Heart left ventricle (tissue), 16 donors: ENCODE measurements at places on chromosomes 5 and 9.

DNA sequence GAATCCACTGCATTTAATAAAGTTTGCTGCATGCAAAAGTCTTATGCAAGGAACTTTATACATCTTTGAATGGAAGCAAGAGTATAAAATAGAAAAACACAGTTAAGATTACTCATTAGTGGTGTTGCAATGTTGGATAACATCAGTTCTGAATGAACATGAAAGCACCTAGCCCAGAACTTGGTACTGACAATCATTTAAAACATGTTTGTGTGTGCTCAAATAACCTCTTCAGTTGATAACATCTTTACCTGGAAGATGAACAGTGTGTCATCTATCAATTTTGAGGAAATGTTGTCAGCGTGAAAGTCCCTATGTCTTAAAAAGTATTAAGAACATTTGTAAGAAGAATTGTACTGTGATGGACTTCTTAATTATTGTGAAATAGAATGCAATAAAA lies 370.4 kb upstream of the GRAMD2B start:
- no peak for DNase-seq

- DNase-seq = no peak
Measured at GRCh38 chr5:71954329-71954728, 152.9 kb upstream of the MAP1B start.

GRCh38 chr9:89725271-89725670 lies 120.5 kb downstream of the GADD45G start:
- no peak for DNase-seq

DNA sequence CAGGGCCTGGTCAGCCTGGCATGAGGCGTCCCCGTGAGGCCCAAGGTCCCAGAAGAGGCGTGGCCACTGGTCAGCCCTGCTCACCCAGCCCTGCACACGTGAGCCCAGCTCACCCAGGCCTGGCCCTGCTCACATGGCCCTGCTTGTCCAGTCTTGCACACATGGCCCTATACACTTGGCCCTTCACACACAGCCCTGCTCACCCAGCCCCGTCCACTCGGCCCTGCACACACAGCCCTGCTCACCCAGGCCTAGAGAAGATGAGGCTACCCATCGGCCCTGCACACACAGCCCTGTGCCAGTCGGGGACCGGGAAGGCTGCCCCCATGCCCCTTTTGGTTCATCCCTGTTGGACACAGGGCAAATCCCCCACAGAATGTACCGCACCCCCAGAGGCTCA lies 28.4 kb downstream of the ZDHHC11B start:
- DNase-seq = peak; percentile 69

GRCh38 chr5:132425009-132425937 lies 55.8 kb downstream of the SLC22A5 start:
- no peak for DNase-seq

- no peak for DNase-seq
Measured at GRCh38 chr9:74762950-74763349, 124.8 kb downstream of the TRPM6 start.

DNA sequence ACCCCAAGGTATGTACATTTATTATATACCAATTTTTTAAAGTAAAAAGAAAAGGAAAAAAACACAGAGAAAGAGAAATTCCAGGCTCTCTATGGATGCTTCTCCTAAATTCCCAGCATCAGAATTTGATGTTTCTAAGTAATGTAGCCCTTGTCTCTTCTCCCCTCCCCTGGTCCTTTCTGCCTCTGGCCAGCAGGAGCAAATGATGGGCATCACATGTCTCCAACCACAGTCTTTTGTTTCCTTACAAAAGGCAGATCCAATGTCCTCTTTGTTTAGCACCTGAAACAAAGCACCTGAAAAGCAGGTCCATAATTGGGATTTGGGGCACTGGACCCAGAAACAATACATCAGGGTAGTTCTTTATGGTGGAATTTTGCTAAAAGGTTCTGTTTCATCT lies 50.4 kb upstream of the APC start:
- DNase-seq = no peak

DNA sequence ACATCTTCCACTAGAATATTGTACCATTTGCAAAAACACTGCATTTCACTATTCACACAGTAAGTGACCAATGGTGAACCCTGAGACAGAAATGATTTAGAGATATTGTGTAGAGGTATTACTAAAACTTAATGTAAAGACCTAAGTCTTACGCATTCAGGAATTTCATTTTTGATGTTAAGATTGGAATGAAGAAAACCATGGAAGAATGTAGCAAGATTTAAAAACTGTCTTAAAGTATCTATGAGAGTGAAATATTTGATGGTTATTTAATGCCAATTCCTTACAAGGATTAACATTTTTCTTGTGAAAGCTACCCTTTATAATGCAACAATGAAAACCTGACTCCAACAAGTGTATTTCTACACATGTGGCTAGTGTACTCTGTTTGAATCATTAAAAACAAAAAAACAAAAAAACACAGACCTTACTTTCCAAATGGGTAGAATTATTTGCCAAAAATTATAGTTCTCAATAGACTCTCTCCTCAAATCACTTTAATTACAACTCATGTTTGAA lies 172.0 kb downstream of the NNT start:
- DNase-seq = no peak

- no peak for DNase-seq
Measured at GRCh38 chr5:160787240-160787639, 64.8 kb downstream of the ATP10B start.

DNA sequence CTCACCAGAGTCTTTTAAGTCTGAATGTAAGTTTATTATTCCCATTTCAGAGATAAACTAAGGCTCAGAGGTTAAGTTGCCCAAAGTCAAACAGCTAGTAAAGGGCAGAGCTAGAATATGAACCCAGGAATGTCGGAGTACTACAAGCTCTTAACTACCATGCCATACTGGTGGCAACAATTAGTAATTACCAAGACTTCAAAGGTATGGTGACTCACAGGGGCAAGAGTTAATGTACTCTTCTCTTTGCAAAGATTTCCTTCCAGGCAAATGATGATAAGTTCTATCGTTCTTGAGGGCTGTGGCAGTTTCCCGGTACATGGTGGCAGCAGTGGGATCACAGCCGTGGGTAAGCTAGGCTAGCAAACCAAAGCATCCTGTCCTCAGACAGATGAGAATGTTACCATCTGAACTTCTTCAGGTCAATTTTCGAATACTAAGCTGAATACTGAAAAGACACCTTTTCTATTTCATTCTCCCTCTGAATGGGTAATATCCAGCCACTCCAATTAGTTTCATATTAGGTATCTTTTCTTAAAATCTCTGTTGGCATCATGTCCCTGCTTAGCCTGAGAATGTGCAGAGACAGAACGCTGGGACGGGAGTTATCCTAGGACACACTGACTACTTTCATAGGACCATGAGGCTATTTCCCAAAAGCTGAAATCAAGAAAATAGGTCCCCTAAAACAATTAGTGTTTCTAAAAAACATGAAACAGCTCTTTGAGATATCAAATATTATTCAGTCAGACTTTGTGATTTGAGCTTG lies 117.0 kb upstream of the NR5A1 start:
- no peak for DNase-seq

- DNase-seq = no peak
Measured at GRCh38 chr9:34599546-34599945, 10.0 kb upstream of the CNTFR start.

DNA sequence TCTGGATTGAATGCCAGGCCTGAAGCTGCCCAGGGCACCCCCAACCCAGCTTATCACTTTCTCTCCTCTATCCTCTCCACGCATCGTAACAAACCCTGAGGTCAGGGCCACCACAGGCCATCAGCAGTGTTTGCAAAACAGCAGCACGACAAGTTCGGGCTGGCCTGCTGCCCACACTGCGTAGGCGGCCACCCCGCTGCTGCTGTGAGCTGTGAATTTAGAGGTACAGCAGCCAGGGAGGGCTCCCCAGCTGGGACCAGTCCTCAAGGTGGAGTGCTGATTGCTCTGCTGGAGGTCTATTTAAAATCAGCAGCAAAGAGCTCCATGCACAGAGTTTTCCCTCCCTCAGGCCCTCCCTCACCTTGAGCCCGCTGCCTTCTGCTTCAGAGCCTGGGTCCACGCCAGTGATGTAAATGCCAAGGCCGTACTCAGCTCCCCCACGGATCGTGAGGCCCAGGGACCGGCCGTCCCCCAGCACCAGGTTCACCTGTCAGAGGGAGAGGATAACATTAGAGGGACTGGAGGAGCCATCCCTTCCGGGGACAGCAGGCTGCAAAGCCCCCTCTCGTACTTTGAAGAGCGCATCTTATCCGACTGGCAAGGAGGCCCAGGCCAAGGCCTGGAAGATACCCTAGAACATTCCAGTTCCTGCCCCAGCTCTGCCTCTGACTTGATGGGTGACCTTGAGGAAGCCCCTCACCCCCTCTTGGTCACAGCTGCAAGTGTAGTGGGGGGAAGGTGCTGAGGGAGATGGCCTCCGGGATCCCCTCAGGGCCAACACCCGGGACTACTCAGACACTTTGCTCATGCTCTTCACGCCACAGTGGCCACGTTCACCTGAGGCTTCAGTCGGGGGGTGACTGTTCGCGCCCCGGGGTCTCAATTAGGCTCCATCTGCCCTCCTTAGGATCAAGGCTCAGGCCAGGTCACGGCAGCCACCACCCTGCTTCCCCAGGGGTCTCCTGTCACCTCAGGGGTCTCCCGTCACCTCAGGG lies 39.1 kb downstream of the WHRN start:
- no peak for DNase-seq

GRCh38 chr5:132063090-132063911 lies 2.8 kb downstream of the IL3 start:
- peak; percentile 50 for DNase-seq

GRCh38 chr5:162852134-162852533 lies 585.3 kb upstream of the CCNG1 start:
- DNase-seq = no peak

- DNase-seq = no peak
Measured at GRCh38 chr5:178196986-178197385, 7.3 kb upstream of the HNRNPAB start.

DNA sequence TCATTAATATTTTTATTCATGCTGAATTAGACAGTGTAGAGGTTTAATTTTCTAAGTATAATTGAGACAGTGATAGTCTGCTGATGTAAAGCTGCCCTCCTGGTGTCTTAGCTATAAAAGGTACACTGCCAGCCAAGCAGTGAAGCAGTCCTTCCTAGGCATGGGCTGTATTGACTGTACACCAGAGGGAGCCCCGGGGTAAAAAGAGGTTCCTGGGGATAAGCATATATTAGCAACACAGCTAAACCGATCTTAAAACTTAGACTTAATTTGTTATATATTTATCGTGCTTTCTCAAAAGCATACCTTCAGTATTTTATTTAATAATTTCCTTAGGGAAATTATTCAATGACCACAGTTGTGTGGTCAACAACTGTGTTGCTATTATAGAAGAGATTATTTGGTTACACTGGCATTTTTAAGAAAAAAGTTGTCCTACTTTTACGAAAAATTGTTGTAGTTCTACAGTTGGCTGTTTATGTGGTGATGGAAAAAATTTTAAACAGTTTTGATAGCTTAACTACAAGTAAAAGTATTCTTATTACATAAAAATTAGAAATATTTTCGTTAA lies 68.8 kb downstream of the ELL2 start:
- no peak for DNase-seq

DNA sequence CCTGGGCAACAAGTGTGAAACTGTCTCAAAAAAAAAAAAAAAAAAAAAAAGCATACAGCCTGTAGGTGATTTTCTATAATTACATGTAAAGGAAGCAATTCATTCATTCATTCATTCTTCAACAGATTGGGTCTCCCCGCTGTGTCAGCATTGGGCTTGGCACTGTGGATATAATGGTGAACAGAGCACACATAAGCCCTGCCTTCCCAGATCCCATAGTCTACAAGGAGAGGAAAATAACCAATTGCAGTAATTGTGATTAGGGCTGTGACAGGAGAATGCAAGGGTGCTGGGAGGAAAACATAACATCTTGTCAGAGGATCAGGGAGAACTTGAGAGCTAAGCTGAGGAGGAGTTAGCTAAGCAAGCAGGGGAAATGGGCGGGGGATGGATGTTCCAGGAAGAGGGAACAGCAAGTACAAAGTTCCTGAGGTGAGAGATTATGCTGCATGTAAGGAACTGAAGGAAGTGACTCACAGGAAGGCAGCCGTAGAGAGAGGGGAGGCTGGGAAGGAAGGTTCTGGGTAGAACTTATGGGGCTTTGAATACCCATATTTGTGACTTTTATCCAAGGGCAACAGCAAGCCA lies 24.0 kb upstream of the KLF9 start:
- DNase-seq = peak; percentile 63

DNA sequence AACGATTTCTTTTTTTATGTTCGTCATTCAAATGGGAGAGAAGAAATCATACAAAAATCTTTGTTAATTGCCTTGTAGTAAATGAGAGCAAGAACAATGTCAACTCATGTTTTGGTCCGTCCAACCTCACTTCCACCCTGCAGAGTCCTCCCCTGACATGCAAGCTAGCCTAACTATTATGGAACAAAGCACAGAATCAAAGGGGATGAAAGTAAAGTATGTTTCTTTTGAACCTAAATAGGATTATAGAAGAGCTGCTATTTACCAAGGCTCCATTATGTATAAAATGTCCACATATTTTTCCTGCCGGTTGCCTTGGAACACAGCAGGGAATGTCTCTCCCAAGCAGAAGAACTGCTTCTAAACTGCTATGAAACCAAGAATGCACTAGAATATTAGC lies 161.1 kb downstream of the MRPS30 start:
- DNase-seq = no peak

DNA sequence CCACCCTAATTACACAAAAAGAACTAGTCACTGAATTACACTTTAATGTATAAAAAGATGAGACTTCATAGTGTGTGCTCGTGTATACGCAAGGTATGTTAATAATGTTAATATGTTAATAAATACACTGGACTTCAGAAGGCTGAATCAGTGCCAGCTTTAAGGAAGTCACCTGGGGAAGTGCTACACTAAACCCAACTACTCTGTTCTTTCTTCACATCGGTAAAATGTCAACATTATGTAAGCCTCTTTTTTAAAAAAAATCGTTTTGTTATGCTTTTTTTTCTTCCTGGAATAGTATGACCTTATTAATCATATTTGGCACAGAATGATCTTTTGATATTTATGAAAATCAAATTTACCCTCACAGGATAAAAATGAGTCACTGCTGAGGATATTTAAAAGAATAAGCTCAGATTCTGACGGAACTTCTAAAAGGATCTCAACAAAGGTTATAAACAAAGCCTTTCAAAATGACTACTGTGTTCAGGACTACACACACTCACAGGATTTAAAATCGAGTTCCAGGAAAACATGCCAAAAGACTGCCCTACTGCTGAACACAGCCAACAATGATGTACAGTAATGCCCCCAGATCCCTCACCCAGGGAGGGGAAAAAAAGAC lies 75.9 kb downstream of the AUH start:
- no peak for DNase-seq

GRCh38 chr9:16112116-16112515 lies 559.3 kb downstream of the CCDC171 start:
- no peak for DNase-seq

DNA sequence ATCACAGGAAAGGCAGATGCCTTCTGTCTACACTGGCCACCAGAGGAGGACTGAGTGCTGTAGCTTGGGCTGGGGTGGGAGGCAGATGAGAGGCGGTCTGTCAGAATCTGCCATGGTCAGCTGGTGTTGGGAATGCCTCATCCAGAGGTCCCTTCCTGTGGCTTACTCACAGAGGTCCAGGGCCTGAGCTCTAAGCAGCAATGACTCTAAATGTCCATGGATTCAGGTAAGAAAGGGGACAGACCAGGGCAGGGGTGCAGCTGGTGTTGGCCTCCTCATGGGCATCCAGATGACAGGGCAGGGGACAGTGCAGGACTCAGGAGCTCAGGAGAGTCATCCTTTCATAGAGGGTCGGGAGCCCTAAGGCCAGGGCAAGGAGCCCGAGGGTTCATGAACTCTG lies 165.0 kb downstream of the ICE1 start:
- no peak for DNase-seq
